Stimulated activated naive CD8-positive, alpha-beta T cell treated with anti-CD3 and anti-CD28 coated beads, Interleukin-15, Interleukin-2, amounts not matched to agents 100 U/mL and 50 U/mL, for 24 hours (primary cell): ENCODE measurements at places on chromosomes 7 and 10.

DNA sequence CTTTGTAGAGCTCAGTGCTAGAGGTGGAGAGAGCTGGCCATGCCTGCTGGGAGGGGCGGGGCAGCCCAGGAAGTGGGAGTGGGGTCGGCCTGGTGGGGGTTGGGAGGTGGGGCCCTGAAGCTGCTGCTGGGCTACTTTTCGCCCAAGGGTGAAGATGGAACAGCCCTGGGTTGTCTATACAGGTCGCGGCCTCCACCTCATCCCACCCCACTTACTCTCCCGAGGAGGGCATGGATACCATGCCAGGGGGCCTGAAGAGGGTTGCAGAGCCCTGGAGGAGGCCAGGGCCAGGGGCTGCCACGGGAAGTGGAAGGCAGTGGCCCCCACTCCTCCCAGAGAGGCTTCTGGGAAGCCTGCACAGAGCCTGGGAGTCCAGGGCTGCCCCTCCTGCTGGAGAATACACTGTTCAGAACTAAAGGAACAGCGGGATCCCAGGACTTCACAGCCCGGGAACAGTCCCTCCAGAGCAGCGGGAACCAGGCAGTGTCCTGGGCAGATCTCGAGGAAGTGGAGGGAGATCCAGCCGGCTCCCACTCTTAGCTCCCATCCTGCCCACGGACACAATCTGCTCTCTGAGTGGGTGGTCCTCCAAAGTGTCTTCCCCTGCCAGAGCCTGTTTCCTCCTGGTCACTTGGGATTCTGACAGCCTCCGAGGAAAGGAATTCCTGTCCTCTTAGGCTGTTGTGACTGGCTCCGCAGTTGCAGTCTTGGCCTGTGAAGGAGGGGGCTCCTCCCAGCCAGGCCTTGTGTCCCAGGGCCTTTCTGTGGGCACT is 23.5 kb downstream of the MAT1A start:
- DNase-seq: no peak

GRCh38 chr10:71580926-71581325 is 138.7 kb downstream of the C10orf105 start:
- DNase-seq: no peak

- no peak for DNase-seq
Observed at GRCh38 chr7:69951458-69951857, 353.2 kb downstream of the AUTS2 start.

DNA sequence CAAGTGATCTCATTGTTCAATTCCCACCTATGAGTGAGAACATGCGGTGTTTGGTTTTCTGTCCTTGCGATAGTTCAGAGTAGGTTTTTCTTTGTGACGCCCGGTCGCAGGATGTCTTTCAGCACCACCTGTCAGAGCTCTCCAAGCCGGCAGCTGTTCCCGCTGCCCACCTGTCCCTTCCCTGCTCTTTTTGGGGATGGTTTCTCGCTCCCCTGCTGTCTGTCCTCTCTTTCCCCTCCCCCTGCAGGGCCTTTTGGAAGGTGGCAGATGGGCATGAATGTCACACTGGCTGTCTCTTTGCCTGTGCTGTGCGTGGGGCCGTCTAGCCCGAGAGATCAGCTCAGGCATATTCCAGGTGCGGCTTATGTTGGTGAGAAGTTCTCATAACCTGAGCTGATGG is 137.0 kb downstream of the GRK5 start:
- no peak for DNase-seq

DNA sequence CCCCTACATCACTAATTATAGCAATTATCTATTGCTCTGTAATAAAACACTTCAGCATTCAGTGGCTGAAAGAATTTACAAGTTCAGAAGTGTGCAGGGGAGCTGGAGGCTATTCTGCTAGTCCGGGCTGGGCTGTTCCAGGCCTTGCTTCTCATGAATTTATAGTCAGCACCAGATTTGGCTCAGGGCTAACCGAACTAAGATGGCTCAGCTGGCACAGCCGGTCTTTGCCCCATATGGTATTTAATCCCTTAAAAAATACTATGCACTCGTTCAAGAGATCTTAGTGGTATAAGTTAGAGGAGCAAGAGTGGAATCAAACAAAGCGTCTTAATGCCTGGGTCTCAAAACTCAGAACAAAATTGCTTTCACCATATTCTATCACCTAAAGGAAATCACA is 932.9 kb downstream of the XPNPEP1 start:
- no peak for DNase-seq

DNA sequence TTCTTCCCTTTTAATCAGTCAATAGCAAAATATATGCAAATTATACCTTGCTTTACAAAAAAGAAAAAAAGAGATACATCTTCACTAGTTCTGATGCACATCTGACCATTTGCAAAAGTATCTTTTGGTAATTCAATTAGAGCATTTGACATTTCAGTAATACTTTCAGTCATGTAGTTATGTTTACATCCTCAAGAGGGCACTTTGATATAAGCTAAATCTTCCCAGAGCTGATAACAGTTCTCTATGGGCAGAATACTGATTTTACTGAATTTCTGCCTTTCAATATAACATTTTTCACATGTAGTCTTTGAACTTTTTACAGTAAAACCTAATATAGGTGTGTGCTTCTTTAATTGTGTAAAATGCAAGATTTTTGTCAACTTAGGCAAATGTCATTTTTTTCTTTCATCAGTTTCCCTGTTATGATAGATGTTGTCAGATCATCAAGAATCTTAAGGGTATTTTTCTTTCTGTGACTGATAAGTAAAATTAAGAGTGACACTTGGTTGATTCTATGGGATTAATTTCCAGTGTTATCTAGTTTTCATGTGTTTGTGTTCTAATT is 703.5 kb upstream of the SEMA3D start:
- DNase-seq: no peak

GRCh38 chr7:34143402-34143801 is 238.1 kb downstream of the BMPER start:
- DNase-seq: no peak

GRCh38 chr7:2166625-2167280 is 66.0 kb downstream of the MAD1L1 start:
- DNase-seq: no peak

- no peak for DNase-seq
Observed at GRCh38 chr10:108582387-108582786, 1340.9 kb downstream of the XPNPEP1 start.

DNA sequence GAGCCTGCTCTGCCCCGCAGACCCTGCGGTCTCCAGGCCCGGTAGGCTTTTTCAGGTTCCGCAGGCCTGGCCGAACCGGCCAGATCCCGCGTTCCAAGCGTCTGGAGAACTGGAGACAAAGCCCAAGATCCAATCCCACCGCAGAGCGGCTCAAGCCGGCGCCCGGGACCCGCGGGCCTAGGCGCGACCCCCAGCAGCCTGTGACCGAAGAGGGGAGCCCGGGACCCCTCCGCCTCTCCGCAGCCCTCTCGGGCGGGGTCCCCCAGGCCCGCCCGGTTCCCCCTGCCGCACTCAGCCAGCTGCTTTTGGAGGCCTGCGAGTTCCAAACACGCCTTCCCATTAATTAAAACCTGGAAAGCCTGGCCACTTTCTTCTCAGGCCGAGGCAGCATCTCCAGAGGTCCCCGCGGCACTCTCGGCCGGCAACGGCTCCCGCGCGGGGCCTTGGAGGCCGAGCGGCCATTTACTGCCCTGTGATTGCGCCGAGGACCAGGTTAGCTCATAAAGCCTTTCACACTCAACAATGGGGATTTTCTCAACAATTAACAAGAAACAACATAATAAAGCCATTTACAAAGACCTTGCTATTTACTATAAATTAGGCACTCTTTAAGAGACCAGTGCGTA is 16.7 kb downstream of the SKIDA1 start:
- no peak for DNase-seq

- DNase-seq: no peak
Observed at GRCh38 chr7:13159467-13160184, 472.2 kb downstream of the ARL4A start.

- DNase-seq: no peak
Observed at GRCh38 chr7:140526787-140527664, 47.7 kb upstream of the MKRN1 start.

DNA sequence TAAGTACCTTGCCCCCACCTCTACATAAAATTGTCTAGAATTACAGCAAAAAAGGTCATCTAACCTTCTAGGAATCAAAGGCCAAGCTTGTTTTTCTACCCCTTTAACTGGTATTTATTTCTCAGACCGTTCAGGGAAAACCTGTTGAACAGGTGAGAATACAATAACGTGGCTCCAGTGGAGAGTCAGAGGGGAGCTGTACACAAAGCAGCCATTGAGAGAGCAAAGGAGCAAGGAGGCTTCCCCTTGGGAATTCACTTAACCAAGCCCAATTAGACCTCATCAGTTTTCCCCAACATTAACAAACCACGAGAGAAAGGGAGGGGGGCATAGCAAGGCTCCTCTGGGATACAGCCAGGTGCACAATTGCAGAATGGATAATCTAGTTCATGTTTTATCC is 101.9 kb downstream of the ELMO1 start:
- no peak for DNase-seq

DNA sequence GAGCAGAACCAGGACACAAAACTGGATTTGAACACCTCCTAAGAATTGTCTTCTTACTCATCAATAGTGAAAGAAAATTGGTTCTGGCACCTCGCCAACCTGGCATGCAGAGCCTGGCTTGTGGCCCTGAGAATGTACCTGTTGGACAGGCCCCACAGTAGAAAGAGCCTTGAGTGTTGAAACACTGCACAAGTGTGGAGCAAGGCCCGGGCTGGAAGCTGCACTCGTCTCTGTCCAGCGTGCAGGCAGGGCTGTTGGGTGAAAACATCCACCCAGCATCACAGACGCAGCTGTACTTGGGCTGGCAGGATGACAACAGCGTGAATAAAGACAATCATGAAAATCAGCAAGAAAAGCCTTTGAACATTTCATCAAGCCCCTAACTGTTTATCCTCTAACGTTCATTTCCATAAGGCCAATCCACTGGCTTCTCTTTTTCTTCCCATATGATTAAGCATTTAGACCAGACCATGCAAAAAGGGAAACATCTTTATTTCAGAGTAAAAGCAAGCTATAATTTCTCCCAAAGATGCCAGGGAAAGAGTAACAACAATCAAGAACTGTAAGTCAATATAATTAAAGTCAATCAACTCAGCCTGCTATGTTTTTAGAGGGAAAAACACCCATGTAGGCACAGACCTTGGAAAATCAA is 15.6 kb downstream of the CUBN start:
- no peak for DNase-seq

GRCh38 chr7:158518980-158519632 is 68.5 kb downstream of the PTPRN2 start:
- DNase-seq: no peak

DNA sequence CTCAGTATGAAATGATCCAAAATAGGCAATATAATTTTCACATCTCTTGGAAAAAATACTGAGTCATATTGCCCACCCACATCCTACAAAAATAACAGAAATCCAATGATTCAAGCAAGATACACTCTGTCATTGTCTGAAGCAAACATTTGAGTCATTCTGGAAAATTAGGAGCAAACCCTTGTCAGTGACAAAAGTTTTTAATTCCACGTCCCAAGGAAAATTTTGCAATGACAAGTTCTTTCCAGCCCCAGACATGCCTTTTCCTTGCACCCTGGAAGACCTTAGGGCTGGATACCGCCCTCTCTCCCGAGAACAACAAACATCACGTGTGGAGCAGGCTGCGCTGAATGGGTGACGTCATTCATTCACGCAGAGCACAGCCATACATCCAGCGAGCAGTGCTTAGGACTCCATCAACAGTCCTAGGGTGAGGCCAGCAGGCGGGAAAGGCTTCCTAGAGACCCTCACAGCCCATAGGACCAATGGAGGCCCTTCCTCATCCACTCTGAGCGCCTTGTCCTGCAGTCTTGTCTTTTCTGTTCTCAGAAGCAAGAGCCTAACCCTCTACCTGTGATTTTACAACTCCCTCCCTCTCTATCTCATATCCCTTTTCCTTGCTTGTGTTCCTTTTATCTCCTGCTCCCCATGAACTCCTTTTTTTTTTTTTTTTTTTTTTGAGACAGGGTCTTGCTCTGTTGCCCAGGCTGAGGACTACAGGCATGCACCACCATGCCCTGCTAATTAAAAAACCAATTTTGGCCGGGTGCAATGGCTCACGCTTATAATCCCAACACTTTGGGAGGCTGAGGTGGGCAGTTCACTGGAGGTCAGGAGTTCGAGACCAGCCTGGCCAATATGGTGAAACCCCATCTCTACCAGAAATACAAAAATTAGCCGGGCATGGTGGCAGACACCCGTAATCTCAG is 23.5 kb upstream of the KDM7A start:
- no peak for DNase-seq

GRCh38 chr10:21347785-21348170 is 177.7 kb downstream of the SKIDA1 start:
- no peak for DNase-seq
